ENCODE measurements at places on chromosomes 1 and 21. TPM values are rescaled to one million over a fixed set of nuclear protein-coding genes. Genes with fewer than 3 reads are reported as not detected.

DNA sequence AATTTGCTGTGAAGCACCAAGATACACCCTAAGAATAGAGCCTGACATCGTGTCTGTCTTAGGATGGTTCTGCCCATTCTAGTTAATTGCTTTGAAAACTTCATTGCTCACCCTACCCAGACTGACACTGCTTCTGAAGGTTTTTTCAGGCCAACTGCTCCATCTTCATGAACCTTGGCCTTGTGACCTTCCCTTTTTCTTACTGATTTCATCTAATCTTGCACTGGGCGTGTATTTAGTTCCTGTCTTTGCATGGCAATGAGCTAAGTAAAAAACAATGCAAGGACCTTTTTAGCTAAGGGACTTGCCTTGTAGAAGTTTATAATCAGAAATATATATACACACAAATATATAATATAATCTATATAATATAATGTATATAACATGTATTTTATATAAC, 108.0 kb downstream of the PBX1 start:
- no peak for DNase-seq

DNA sequence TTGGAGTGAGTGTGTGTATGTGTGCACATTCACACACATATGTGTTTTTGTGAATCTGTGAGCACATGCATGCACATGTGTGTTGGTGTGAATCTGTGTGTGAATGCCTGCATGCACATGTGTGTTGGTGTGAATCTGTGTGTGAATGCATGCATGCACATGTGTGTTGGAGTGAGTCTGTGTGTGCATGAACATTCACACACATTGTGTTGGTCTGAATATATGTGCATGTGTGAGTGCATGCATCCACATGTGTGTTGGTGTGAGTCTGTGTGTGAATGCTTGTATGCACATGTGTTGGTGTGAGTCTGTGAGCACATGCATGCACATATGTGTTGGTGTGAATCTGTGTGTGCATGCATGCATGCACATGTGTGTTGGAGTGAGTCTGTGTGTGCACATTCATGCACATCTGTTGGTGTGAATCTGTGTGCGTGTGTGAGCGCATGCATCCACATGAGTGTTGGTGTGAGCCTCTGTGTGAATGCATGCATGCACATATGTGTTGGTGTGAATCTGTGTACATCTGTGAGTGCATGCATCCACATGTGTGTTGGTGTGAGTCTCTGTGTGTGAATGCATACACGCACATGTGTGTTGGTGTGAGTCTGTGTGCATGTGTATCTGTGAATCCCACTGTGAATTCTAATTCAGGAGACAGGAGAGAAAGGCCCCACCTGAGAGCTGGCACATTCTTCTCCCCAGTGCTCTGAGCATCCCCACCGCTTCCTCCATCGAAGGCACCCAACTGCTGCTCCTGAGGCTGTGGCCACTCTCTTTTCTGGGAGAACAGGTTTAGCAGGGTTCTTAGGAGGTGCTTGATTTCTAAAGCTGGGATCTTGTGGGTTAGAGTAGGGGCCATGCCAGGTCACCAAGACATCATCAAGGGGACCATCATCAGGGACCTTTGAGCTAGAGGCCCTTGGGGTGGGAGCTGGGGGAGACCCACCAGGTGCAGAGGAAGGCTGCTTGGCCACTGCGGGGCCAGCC, 117.5 kb upstream of the ARHGEF16 start:
- DNase-seq: no peak

DNA sequence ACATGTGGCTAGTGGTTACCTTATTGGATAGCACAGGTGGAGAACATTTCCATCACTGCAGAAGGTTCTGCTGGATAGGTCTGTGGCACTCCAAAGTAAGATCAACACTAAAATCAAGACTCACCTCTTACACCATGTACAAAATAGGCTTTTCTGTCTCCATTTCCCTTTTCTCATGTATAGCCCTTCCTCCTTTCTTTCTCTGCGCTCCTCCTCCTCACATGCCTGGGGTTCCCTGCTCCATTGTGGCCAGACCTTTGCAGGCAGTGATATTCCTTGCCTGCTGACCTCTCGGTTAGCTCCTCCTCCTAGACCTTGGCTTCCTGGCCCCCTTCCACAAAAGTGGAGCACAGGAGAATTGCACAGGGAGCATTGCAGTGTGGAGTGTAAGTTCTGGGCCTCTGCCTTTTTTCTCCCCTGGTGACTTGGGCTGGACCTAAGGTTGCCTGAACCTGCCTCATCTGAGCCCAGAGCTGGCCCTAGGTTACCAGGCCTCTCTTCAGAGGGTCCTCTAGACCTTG, 33.2 kb upstream of the RBM15 start:
- DNase-seq: no peak

- no peak for DNase-seq
Observed at GRCh38 chr1:46488343-46489168, 1.1 kb upstream of the DMBX1 start.

DNA sequence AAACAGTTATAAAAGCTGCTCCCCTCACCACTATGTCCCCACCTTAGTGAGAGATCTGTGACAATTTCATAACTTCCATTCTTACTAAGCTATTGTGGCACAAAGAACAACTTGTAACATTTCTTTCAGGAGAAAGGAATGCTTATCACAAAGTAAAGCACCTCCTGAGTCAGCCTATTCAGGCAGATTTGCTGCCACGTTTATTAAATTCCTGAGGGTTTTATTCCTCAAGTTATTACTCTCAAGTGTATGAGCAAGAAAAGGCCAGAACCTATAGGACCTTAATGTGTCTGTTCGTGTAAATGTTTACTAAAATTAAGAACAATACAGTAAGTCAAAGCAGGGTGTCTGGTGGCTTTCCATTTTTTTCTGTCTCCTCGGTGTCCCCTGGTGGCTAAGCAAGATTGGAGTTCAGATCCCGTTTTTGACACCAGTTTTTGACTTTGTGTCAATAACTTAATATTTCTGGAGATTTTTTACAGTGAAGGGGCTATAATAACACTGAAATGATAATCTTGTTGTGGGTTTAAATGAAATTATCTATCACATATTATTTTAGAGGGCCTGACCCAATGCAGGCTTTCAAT, 1539.6 kb downstream of the BRINP3 start:
- no peak for DNase-seq

Gene CLCNKA
- total RNA-seq: not detected

Gene KDF1
- total RNA-seq: not detected

Gene FCGR1A
- total RNA-seq: not detected

Measured in activated T-cell treated with anti-CD3 and anti-CD28 coated beads, Interleukin-2, amount 50 U/mL, for 4 hours (primary cell).